Suprapubic skin (tissue), 4 donors: ENCODE measurements at places on chromosomes 3 and 15. TPM values are rescaled to one million over a fixed set of nuclear protein-coding genes. Genes with fewer than 3 reads are reported as not detected.

GRCh38 chr3:163776743-163777142 is 1301.6 kb downstream of the SI start:
- no peak for DNase-seq

The SLC28A2 gene
- total RNA-seq: not detected

The CD86 gene
- 2.8 TPM for total RNA-seq

GRCh38 chr3:30248423-30248822 is 358.0 kb upstream of the TGFBR2 start:
- no peak for DNase-seq

DNA sequence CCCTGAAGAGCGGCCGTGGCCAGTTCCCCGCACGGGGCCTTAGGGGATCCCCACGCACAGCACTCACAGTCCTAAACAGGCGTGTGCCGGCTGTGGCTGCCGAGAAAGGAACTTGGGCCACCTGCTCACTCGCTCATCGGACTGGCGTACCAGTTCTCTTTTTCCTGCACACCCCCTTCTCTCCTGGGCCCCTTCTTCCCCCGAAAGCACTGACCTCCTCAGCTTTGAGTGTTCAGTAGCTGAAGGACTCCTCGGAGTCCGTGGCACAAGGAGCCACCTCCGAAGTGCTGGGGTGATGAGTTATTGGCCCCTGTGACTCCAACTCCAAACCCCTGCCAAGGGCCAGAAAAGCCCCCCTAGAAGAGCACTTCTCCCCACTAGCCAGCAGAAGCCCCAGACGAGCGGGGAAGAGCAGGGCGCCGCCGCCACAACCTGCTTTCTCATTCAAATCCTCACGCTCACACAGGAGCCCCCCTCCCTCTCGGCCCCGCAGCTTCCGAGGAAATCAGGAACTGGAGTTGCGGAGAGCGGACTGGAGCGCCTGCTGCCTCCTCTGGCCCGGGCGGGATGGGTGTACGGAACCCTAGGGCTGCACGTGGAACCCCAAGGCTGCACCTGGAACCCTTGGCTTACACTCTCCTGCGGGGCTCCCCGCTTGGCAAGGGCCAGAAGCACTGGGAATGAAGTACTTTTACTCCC is at the start of gene PLCH1:
PLCH1 (minus strand) TSS at position 446 of the 699 bp plus-strand sequence. CDS start 40,847 bp downstream, outside the sequence.
- DNase-seq: peak; percentile 74

DNA sequence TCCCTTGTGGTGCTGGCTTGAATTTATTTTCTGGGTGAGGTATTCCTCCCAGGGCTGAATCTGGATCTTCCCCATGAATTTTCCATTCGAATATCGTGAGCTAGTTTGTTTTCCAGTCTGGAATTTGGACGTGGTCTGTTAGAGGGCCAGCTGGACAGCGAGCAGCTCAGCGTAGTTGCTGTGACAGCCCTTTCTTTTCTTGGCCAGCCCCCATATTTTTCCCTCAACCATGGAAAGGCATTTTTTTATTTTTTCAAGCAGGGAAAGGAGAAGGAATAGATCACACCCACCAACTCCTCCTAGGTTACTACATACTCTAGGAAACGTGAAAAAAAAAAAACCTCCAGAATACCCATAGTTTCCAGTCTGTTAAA is 152.0 kb downstream of the KLHL25 start:
- peak; percentile 75 for DNase-seq

- no peak for DNase-seq
These were observed 35.1 kb downstream of the SLC25A26 start for GRCh38 chr3:66255865-66256264.

The ALDH1A2 gene
- 4.9 TPM for total RNA-seq

The THRB gene
- 32.9 TPM for total RNA-seq

The CIB2 gene
- total RNA-seq: 7.9 TPM

The ACTRT3 gene
- 0.68 TPM for total RNA-seq

- no peak for DNase-seq
These were observed 154.0 kb downstream of the ABHD5 start for GRCh38 chr3:43844757-43845156.

GRCh38 chr3:51269466-51269865 is 115.6 kb upstream of the MANF start:
- DNase-seq: no peak

GRCh38 chr3:59660852-59661625 is 611.2 kb upstream of the CFAP20DC start:
- DNase-seq: no peak

The EXD1 gene
- not detected for total RNA-seq

GRCh38 chr3:25386686-25387255 is 41.3 kb upstream of the RARB start:
- no peak for DNase-seq

The TMEM266 gene
- 2.1 TPM for total RNA-seq

DNA sequence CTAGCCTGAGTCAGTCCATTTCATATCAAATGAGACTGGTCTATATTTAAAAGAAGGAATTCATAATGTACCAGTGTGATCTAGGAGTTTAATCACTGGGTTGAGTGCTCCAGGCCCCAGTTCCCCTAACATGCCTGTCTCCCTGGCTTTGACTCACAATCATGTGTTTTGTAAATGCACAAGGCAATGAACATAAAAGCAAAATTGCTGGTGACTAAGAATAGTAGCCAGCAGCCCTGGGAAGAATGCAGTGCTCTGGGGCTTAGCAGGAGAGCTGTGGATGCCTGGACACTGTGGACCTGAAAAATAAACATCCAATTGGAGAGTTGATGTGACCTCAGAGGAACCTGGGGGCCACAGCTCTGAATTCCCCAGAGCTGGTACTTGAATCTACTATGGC is 50.3 kb downstream of the SYNPR start:
- no peak for DNase-seq

GRCh38 chr15:61479613-61480012 is 250.5 kb upstream of the RORA start:
- DNase-seq: no peak

The PARP15 gene
- total RNA-seq: 0.51 TPM
